ENCODE measurements at places on chromosomes 7 and 10.

DNA sequence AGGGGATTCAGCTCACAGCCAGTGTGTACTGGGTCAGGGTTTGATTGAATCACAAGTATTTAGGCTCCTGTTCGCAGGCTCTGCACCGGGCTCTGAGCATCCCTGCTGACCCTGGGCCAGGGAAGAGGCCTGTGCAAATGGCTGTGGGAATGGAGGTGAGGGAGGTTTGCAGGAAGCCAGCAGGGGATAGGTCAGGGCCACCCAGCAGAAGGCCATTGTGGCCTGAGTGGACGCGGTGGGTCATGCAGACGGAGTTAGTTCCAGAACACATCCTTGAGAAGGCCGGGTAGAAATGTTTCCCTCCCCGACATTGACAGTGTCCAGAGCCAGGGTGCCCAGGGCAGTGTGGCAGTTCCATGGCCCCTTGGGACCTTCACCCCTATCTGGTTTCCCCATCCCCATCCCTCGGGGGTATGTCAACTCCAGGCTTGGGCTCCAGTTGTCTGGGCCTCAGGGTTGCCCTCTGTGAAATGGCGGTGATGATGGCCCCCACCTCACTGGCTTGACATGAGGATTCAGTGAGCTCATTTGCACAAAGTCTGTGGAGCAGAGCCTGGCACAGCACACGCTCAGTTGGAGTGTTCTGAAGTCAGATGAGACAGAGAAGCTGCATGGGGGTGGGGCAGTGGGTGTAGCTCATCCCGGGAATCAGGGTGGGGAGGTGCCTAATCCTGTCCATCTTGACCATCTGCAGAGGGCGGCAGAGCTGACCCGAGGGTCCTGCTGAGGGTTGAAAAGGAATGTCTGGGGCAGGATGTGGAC lies 107.6 kb downstream of the ADCY1 start:
- DNase-seq, result no peak

- no peak for DNase-seq
Observed at GRCh38 chr7:117870448-117871130, 2.7 kb downstream of the CTTNBP2 start.

GRCh38 chr10:123821136-123821535 lies 70.5 kb downstream of the CPXM2 start:
- DNase-seq, result no peak

GRCh38 chr10:100341953-100342626 lies 4.9 kb upstream of the SCD start:
- peak; percentile 53 for DNase-seq

- no peak for DNase-seq
Observed at GRCh38 chr10:24721229-24722106, 2.2 kb downstream of the ARHGAP21 start.

- no peak for DNase-seq
Observed at GRCh38 chr10:54559498-54559897, 241.5 kb downstream of the PCDH15 start.

DNA sequence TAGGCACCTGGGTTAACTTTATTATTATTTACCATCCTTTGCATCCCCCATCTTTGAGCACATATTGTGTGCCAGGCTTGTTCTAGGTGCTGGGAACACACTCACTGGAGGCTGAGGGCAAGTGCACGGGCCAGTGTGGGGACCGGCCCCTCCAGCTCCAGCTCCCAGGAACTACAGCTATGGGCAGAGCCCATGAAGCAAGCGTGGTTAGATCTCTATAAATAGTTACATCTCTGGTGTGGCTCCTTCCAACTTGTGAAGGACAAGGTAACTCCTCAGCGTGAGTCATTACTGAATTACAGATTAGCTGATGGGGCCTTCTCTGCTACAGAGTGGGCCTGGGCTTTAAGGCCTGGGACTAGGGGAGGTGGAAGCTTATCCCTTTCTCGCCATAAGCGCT lies 583.5 kb downstream of the SDK1 start:
- DNase-seq, result no peak

- no peak for DNase-seq
Observed at GRCh38 chr7:82678259-82678658, 234.7 kb upstream of the CACNA2D1 start.

- no peak for DNase-seq
Observed at GRCh38 chr10:117541405-117541908, 1.1 kb upstream of the EMX2 start.

GRCh38 chr10:77530011-77530410 lies 107.6 kb downstream of the KCNMA1 start:
- DNase-seq, result no peak

DNA sequence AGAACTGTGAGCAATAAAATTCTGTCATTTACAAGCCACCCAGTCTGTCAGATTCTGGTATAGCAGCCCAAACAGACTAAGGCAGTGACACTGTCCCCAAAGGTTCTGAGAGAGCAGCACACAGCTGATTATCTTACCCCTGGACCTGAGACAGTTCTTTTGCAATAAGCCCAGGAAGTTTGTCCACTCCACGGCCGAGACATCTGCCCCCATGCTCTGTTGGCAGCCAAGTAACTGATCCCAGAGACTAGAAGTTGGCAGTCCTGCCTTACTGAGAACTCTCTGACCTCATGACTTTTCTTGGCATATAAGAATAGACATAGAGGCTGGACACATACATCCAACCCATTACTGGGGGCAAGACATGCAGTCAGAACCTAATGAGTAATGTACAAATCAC lies 243.0 kb upstream of the GRB10 start:
- no peak for DNase-seq

DNA sequence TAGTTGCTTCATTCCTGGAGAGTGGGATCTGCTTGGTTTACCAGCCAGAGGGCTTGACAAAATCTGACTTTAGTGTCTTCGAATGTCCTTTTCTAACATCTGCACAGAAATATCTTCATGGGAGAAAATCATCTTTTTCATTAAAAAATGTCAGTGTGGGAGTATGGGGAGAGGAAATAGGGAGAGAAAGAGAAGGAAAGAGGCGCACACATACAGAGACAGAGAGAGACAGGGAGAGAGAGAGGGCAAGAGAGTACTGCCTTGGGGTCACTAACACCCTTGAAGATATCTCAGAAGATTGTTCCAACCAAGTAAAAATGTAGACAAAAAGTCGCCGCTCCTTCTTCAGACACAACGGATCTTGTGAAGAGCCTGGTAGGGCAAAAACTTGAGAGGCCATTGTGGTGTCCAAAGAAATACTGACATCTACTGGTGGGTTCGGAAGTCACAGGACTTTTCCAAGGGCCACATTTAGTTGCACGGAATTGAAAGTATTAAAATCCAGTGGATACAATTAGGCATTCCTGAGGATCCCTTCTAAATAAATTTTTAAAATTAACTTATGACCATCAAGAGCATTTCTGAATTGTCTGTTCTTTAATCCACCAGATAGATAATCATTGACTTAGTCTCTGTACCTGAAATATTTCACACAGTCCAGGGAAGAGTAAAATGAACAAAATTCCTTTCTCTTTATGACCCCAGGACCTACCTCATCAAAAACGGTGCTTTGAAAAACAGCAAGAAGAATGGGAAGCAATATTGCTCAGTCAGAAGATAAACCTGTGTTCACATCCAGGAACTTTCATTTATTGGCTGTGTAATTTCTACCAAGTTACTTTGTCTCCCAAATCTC lies 29.7 kb downstream of the VIM start:
- DNase-seq, result peak; percentile 12

DNA sequence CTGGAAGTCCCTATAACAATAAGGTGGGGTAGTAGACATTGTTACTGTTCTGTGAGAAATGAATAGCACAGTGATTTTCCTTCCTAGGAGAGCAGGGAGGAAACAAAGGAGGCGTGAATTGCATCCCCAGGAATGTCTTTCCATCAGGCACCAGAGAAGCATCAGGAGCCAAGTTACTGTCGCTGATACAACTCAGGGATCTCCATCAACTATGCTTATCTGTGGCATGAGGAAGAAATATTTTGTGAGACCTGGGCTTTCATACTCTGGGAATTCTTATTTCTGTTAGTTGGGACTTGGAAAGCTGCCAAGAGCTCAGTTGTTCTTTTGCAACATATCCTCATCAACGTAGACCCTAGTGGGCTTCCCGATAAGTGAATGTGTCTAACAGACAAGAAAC lies 622.3 kb downstream of the SUGCT start:
- no peak for DNase-seq

DNA sequence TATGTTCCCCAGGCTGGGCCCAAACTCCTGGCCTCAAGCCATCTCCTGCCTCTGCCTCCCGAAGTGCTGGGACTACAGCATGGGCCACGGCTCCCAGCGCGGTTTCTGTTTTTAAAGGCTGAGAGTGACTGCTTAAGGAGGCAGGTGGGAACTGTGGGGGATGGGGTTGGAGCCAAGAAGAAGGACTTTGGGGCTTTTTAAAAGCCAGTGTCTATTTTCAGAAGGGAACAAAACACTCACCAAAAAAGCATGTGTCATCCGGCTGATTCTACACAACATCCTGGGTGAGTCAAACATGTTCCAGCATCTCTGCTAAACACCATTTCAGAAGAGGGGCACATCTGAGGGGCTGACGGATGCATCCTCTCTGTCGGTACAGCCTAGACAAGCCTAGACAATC lies 824.5 kb downstream of the TYW1 start:
- DNase-seq, result no peak

GRCh38 chr7:14839307-14839706 lies 63.2 kb downstream of the DGKB start:
- DNase-seq, result no peak

Measured in NCI-H1436 (cell line).